ENCODE measurements at places on chromosomes 16 and 17.

- no peak for DNase-seq
These were observed 6.6 kb downstream of the NEUROD2 start for GRCh38 chr17:39600997-39601597.

GRCh38 chr16:48113471-48113870 is 42.3 kb downstream of the ABCC12 start:
- DNase-seq: no peak

- DNase-seq: no peak
These were observed 255.6 kb downstream of the HS3ST3A1 start for GRCh38 chr17:13346081-13346533.

- no peak for DNase-seq
These were observed 8.9 kb downstream of the UBTF start for GRCh38 chr17:44210342-44211192.

DNA sequence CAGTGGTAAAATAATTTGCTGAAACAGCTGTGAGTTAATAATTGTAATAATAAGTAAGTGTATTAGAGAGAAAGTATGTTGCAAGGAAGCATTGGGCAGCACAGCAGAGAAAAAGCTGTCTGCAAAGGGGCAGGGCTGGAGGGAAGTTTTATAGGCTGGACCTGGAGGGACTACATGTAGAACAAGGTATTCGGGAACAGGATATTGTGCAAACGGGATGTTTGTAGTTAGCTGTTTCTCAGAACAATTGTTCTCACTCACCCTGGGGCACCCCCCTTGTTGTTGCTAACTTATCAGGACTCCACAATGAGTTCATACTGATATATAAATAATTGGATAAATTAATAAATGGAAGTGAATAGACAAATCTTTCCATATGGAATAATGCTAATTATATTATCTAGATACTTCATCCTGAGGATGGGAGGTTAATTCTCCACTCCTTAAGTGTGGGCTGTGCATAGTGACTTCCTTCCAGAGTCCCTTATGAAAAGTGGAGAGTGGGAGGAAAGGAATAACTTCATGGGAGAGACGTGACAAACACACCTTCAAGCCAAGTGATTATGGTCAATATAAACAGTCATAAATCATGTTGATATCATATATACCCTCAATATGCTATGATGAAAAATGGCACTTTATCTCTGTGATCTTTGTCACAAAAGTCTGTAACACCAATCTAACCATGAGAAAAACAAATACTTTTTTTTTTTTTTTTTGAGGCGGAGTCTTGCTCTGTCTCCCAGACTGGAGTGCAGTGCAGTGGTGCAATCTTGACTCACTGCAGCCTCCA is 85.4 kb downstream of the PPM1E start:
- DNase-seq: no peak

DNA sequence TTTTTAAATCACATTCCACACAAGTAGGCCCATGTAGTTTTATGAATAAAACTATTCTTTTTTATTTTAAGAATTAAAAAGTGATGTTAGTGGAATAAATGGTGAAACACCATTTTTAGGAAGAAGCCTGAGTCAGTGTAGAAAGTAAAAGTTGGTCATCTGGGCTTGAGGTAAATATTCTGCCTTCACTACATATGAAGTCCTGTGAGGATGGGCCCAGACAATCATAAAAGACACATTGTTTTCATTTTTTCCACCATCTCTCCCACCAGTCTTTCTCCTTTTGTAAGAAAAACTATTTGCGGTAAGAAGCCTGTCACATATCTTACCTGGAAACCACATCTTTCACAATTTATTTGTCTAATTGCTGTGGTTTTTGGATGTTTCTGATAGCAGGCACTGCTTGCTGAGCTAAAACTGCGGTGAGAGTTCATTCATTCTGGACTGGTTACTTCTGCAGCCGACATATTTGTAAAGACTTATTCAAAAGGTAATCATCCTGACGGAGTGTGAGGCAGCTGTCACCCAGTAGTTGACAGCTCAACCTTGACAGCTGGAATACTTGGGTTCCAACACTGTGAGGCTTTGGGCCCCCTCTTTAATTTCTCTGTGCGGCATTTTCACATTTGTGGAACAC is 10.6 kb upstream of the RFFL start:
- no peak for DNase-seq

- DNase-seq: no peak
These were observed 16.6 kb upstream of the SLC5A11 start for GRCh38 chr16:24829153-24829552.

GRCh38 chr16:28040039-28040438 is 23.5 kb downstream of the GSG1L start:
- no peak for DNase-seq
